Hepatocyte (in vitro differentiated cells): ENCODE measurements at places on chromosomes 4 and X. TPM values are rescaled to one million over a fixed set of nuclear protein-coding genes. Genes with fewer than 3 reads are reported as not detected.

DNA sequence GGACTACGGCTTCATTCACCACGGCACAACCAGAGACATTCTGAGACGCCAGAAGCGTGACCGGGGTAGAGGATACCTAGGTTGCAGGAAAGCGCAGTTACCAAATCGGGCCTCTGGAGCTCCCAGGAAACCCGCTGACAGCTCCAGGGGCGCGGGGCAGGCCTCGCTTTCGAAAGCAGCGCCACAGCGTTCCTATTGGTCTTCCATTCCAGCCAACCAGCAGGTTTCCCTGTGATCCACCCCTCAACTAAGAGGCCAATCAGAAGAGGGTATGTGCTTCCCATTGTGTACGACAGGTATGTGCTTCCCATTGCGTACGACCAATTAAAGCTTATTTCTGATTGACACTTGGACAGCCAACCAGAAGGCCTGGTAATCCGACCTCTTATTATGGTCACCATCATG lies 14.9 kb downstream of the SNX12 start:
- peak; percentile 11 for DNase-seq

- no peak for DNase-seq
Observed at GRCh38 chr4:6058531-6059374, 40.5 kb upstream of the C4orf50 start.

GRCh38 chr4:169968999-169969398 lies 57.2 kb downstream of the MFAP3L start:
- DNase-seq: peak; percentile 38

DNA sequence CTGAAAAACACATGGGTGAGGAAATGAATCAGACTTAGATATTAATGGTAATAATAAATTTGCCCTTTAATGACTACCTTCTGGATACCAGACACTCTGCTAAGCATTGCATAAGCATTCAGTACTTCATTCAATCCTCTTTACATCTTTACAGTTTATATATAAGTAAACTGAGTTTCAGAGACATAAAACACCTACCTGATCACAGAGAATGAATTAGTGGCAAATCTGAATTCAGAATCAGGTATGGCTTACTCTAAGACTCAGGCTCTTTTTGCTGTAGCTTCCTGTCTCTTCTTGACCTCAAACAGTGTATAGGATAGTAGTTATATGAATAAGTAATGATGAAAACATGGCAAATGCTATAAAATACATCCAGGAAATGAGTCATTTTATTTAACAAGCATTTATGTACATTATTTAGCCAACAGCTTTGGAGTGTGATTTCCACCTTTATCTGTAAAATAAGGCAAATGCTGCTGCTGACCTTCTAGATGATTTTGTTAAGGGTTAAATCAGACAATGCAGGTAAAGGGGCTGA lies 83.9 kb downstream of the VEGFC start:
- DNase-seq: no peak

GRCh38 chr4:5700459-5700858 lies 7.9 kb downstream of the EVC2 start:
- no peak for DNase-seq

- DNase-seq: no peak
Observed at GRCh38 chrX:69321789-69322188, 156.5 kb upstream of the PJA1 start.

CNGA1 gene
- polyA plus RNA-seq: 4.6 and 9.6 TPM in 2 replicates

NUDT9 gene
- polyA plus RNA-seq: 57.4 and 62.3 TPM in 2 replicates
